ENCODE measurements at places on chromosomes 13 and 19. TPM values are rescaled to one million over a fixed set of nuclear protein-coding genes. Genes with fewer than 3 reads are reported as not detected.
A peak's percentile ranks its signal among the peaks of the same experiment; 100 is the strongest.

- DNase-seq: no peak
Observed at GRCh38 chr19:43748685-43749084, 6.1 kb downstream of the SMG9 start.

DNA sequence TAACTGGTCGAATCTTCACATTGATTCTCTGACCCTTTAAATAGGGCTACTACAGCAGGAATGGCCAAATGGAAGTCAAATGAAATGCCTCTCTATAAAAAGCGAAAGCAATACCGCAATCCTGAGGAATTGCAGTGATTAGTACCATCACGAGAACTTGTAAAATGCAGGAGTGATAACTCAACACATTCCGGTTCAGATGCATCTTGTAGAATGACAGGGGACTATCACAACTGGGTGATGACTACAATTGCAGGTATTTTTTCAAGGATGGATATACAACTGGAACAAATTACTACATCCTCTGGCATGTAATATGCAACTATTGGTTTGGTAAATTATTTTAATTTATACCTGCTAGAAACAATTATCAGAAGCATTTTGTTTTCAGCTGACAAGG is 140.4 kb downstream of the PCDH20 start:
- DNase-seq: no peak

- DNase-seq: no peak
Observed at GRCh38 chr19:38952395-38953165, 21.8 kb downstream of the MRPS12 start.

GRCh38 chr19:48992581-48993174 is 431 bp downstream of the GYS1 start:
- no peak for DNase-seq

DNA sequence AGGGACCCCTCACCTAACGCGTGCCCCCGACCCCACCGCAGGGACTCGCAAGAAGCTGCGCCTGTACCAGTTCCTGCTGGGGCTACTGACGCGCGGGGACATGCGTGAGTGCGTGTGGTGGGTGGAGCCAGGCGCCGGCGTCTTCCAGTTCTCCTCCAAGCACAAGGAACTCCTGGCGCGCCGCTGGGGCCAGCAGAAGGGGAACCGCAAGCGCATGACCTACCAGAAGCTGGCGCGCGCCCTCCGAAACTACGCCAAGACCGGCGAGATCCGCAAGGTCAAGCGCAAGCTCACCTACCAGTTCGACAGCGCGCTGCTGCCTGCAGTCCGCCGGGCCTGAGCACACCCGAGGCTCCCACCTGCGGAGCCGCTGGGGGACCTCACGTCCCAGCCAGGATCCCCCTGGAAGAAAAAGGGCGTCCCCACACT is 4.7 kb upstream of the MYBPC2 start:
- peak; percentile 70 for DNase-seq

DNA sequence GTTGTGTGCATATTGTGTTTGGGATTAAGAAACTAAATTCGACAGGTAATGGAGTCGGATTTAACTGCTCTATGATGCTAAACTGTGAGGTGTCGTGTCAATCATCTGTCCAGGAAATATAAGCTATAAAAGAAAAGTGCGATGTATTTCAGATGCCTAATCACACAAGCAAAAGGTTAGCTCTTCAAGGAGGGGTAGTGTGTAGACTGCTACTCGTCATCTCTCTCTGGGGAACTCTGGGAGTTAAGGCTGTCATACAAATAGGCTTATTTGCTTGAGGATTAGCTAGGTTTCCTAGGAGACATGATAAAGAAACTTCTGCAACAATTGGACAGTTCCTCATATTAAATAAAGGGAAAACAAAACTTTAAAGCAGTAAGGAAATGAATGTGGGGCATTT is 462.1 kb downstream of the OLFM4 start:
- DNase-seq: no peak

- no peak for DNase-seq
Observed at GRCh38 chr19:14405380-14405757, 13.8 kb downstream of the DDX39A start.

DNA sequence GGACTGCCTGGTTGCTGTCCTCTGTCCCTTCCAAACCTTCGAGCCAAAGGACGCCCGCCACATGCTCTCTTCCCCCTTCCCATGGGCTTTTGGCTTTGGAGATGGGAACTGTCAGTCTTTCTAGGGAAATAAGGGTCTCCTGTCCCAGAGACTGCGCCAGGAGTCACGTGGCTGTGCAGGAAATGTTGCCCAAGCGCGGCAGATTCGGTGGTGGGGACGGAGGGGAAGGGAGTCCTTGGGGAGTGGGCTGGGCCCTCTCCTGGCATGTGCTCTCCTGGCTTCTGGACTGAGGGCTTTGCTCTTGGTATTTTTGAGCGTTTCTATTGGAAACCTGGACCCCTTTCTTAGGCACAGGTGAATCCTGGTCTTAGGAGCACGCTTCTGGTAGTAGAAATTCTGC is 103.2 kb downstream of the KDM4B start:
- DNase-seq: no peak

Gene COX7A1
- 0.64 TPM for total RNA-seq

Gene TNNI3
- total RNA-seq: not detected

Gene GPR12
- 0.14 TPM for total RNA-seq

Gene C1QTNF9
- not detected for total RNA-seq

Gene CDC34
- 190 TPM for total RNA-seq

Measured in astrocyte (in vitro differentiated cells and primary cell).